Stimulated activated CD8-positive, alpha-beta memory T cell treated with anti-CD3 and anti-CD28 coated beads, Interleukin-2, amount 100 ng/mL, for 1 hour (primary cell): ENCODE measurements at places on chromosomes 5 and 9.

- no peak for DNase-seq
Observed at GRCh38 chr9:128114326-128115186, 13.0 kb downstream of the PTGES2 start.

GRCh38 chr5:1333986-1334385 is 10.9 kb downstream of the CLPTM1L start:
- no peak for DNase-seq

GRCh38 chr9:84490206-84490841 is 149.8 kb upstream of the SLC28A3 start:
- DNase-seq, result no peak

DNA sequence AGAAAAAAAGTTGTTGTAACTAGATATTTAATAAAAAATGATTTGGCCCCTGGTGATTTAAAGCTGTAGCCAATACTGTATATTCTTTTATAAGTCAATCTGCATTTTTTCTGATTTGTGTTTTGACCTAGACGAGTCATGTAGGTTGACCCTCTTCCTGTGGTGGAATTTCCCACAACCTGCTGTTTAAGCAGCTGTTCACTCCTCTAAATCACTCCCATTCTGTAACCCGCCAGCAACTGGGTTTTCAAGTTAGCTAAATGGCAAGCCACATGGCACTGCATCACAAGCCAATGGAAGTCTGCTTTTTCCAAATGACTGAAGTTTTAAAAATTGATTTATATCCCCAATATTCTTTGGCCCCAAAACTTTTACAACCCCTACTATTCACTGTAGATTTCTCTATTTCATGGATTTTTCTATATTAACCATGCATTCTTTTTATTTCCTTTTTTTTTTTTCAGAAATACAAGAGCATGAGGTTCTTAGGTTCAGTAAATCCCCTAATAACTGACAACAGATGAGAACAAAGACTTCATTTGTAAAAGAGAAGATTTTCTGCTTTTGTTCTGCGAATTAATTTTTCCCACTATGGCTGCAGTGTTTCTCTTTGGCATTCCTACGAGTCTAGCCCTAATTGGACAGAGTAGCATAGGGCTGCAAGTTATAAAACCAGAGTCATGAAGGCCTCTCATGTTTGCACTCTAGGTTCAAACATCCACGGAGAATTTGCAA is 184.5 kb upstream of the TLE4 start:
- DNase-seq, result no peak

DNA sequence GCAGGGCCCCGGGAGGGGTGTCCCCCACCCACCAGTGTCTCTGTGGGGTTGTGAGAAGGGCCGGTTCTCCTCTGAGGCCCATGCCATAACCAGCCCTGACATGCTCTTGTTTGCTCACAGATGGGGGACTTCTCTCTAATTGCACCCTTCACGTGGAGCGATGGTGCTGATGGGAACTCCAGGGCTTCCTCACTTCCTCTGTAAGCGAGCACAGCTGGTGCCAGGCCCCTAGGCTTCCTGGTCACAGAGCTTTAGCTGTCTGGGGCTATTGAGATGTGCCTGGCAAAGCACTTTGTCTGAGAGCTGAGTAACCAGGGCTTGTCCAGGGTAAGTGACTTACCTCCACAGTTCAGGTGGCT is 36.4 kb downstream of the PHF2 start:
- no peak for DNase-seq

DNA sequence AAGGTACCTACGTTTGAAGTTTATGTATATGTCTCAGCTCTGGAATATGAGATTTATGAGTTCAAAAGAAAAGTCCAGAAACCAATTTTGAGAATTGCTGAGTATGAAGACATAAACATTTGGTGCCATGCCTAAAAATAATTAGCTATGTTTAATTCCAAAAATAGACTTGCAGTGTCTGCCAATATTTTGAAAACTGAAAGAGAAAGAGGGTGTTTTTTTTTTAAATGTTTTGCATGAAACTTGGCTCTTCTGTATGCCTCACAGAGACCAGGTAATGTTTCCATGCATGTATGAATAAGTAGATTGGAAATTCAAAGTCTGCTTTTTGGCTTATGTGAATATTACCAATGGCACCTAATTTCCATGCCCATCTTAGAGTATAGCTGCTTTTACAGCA is 634.4 kb upstream of the C9orf72 start:
- DNase-seq, result no peak

GRCh38 chr9:98702340-98702739 is 6.4 kb downstream of the GABBR2 start:
- no peak for DNase-seq
